ENCODE measurements at places on chromosomes 4 and X.

DNA sequence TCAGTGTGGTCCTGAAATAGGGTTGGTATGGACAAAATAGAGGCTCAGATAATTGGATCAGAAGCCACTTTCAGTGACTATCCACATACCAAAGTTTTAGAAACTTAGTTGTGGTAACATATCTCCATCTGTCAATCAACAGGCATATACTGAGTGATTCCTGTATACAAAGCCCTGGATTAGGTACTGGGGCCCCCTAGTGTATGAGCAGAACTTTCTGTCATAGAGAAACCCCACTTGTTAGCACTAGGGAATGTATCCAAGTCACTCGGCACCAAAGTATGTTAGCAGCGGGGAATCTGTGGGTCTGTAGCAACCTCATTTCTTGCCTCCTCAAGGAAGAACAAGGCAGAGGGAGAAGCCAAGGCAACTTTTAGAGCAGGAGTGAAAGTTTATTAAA lies 50.7 kb downstream of the MAP7D3 start:
- DNase-seq: peak; percentile 18

- no peak for DNase-seq
Observed at GRCh38 chr4:8329859-8330761, 60.6 kb downstream of the HTRA3 start.

- DNase-seq: peak; percentile 69
Observed at GRCh38 chrX:13000301-13000811, 25.4 kb downstream of the TMSB4X start.

GRCh38 chr4:188552741-188553275 lies 413.6 kb downstream of the TRIML1 start:
- no peak for DNase-seq

DNA sequence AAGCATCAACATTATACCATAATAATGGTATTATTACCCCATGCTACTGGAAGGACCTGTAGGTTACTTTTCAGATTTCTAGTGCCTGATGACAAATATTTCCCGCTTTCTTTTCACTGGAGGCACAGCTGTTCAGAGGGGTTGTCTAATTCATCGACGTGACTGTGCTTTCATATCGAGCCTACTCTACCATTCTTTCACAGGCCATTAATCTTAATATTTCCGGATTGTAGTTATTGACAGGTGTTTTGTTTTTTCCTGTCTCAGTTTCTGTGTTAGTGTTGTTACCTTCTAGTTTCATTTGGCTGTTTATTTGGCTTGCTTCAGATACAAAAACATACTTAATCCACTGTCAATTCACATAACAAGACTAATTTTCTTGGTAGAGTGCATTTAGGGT lies 330.9 kb downstream of the SPOCK3 start:
- no peak for DNase-seq

GRCh38 chrX:31590581-31591114 lies 518.8 kb upstream of the FTHL17 start:
- DNase-seq: no peak

- DNase-seq: no peak
Observed at GRCh38 chrX:24657671-24658386, 10.7 kb upstream of the PCYT1B start.

- no peak for DNase-seq
Observed at GRCh38 chrX:15751155-15751819, 13.2 kb downstream of the CA5B start.

GRCh38 chr4:108991551-108992328 lies 228.9 kb upstream of the ETNPPL start:
- no peak for DNase-seq

DNA sequence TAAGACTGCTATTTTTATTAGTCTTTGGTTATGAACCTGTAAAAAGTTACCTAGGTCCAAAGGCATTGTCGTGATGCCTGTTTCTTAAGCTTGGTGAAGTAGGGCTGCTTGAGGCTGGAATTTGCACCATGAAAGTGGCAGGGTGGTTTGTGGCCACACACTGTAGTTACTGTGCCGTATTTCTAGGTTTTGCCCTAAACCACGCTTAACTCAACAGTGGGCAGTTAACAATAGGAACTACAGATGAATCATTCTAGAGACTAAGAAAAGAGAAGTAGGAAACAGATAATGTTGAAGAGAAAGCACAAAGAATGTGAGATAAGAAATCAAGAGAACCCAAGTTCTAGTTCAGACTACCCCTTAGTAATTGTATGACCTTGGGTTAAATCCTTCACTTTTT lies 11.5 kb downstream of the ETNPPL start:
- no peak for DNase-seq

DNA sequence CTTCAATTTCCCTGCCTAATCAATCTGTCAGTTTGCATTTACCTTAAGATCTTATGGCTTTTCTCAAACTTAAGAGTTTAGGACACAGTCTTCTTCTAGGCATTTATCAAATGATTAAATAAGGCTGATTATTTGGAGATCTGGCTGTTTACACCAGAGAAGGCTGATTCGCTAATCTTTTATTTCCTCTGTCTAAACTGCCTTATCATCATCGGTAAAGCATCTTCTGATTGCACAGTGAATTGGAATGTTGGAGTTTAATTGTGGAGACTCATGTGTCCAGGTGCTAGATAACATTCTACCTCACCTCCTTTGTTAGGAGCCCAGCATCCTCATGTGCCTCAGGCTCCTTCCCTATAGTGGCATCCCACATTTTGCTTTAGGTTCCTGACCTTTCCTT lies 100.3 kb upstream of the DDIT4L start:
- DNase-seq: no peak

DNA sequence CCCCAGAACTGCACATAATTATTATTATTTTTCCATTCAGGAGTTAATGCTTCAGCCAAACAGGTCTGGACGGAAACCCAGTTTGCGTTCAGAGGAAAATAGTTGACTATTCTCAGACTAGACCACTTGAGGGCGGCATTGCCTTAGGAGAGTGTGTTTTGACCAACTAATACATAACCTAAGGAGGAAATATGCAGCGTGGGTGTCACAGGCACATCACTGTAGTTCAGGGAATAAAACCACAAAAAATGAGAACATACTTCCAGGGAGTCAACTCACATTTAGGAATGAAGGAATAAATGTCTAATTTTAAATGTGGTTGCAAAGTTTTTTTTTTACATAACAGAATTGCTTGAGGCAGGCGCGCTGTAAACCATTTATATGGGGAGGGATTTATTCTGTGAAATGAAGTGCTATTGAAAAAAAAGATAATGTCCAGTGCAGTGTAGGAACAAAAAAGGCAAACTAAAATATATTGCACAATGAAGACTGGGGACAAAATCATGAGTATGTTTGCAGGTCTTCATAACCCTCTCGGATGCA lies 93.3 kb downstream of the SYNPO2 start:
- peak; percentile 74 for DNase-seq

DNA sequence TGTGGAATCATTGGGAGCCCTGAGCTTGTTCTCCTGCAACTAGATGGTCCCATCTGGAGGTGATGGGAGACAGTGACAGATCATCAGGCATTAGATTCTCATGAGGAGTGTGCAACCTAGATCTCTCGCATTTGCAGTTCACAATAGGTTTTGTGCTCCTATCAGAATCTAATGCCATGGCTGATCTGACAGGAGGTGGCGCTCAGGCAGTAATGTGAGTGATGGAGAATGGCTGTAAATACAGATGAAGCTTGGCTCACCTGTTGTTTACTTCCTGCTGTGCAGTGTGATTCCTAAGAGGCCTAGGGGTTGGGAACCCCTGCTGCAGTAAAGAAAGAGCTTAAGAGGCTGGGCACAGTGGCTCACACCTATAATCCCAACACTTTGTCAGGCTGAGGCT lies 42.2 kb upstream of the PUDP start:
- no peak for DNase-seq

GRCh38 chr4:56042225-56042624 lies 93.5 kb downstream of the CEP135 start:
- DNase-seq: no peak

- no peak for DNase-seq
Observed at GRCh38 chr4:137934911-137935310, 307.2 kb downstream of the SLC7A11 start.

DNA sequence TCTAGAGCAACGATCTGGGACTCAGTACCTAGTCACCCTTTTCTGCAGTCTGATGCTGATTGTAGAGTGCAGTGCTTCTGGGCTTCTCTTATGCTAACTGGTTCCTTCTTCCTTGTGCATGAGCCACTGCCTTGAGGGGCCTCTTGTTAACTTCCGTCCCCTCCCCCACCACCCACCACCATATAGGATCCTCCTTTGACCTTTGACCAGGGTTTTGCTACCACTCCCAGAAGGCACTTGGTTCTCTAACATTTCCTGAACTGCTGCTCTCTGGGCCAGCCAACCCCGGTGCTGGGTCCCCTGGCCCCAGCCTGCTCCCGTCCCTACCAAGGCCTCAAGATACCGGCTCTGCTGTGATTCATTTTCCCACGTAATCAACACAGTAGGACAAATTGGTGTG lies 104.6 kb upstream of the KLF3 start:
- DNase-seq: no peak

DNA sequence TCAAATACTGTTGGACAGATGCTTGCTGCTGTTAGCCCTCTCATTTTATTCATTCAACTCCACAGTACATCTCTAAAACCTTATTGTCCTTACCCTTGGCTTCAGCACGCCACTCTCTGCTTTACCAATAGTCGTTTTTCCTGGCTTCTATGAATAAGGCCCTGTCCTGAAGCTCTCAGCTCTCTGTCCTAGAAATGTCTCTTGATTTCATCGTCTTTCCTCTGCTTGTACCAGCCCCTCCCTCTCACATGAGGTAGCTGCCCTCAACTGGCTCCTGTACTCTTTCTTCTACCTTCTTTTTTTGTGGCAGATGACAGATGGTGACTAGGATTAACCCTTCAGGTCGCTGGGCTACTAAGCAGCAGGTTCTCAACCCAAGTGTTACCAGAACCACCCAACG lies 11.4 kb downstream of the ADGRA3 start:
- DNase-seq: no peak

GRCh38 chr4:72312032-72312650 lies 256.9 kb downstream of the ADAMTS3 start:
- no peak for DNase-seq

- DNase-seq: peak; percentile 77
Observed at GRCh38 chr4:139556724-139557555, 921 bp upstream of the SETD7 start.

GRCh38 chr4:118284169-118284568 lies 68.6 kb downstream of the PRSS12 start:
- DNase-seq: no peak

DNA sequence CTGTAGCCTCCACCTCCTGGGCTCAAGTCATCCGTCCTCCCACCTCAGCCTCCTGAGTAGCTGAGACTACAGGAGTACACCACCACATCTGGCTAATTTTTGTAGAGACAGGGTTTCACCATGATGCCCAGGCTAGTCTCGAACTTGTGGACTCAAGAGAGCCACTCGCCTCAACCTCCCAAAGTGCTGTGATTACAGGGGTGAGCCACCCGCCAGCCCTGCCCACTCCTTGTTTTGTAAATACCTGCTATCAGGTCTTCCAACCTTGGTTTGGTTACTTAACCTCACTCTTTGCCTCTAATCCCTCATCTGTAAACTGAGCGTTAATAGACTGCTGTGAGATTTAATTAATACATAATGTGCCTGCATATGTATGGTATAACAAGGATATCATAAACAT lies 803 bp downstream of the CNGA1 start:
- DNase-seq: no peak

GRCh38 chrX:151680805-151681204 lies 14.5 kb upstream of the PRRG3 start:
- DNase-seq: peak; percentile 74

- DNase-seq: no peak
Observed at GRCh38 chr4:153788413-153789276, at the start of gene SFRP2. Gene SFRP2, minus strand, starts transcription at chr4:153789083. Its CDS starts 248 bp downstream, at chr4:153788835.

GRCh38 chr4:181307824-181308223 lies 935.4 kb upstream of the TENM3 start:
- no peak for DNase-seq

DNA sequence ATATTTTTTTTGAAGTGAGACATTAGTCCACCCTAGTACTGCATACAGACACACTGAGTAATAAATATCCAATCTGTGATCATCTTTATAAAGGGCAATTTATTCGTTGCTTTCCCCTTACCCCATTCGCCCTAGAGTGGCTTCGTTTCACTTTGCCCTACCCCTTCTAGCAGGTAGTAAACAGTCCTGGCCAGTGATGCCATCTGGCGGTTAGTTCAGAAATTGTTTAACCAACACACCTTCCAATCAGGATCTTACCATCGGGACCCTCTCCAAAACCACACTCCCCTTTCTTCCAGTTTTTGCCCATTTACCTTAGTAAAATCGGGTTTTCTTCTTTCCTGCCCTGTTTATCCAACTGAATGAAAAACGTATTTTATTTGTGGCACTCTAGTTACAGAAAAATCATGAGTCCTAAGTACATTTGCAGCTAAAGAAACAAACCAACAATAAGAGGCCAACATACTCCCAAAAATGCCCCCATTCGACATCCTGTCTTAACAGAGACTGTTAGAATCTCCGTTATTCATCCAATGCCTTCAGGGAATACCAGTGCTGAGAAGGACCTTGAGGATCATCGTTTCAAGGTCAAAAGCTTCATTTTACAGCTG lies 2.2 kb downstream of the PPA2 start:
- DNase-seq: peak; percentile 88

GRCh38 chrX:133669214-133669613 lies 253.9 kb upstream of the GPC4 start:
- no peak for DNase-seq

DNA sequence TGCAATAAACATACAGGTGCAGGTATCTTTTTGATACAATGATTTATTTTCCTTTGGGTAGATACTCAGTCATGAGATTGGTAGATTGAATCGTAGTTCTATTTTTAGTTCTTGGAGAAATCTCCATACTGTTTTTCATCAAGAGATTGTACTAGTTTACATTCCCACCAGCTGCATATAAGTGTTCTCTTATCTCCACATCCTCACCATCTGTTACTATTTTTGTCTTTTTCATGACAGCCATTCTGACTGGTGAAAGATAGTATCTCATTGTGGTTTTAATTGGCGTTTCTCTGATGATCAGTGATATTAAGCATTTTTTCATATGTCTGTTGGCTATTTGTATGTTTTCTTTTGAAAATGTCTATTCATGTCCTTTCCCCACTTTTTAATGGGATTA lies 202.2 kb downstream of the RAPGEF2 start:
- DNase-seq: no peak
